ENCODE measurements at places on chromosomes 2 and 18.

GRCh38 chr2:46697830-46698323, 217.7 kb downstream of the MCFD2 start:
- DNase-seq, result no peak

DNA sequence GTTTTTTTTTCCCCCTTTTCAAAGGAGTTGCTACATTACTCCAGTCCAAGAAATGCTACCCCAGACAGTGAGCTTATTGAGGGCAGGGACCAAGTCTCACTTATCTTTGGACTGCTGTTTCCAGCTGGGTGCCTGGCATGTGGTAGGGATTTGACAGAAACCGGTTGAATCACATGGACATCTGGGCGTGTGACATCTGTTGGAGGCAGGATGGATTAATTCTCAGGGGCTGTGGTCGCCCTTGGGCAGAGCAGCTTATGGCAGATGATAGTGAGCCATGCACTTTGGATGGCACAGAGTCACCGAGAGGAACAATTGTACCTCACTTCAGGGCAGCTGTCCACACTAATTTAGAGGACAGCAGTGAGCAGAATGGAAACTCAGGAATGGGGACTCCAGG, 254.6 kb upstream of the ID2 start:
- no peak for DNase-seq

DNA sequence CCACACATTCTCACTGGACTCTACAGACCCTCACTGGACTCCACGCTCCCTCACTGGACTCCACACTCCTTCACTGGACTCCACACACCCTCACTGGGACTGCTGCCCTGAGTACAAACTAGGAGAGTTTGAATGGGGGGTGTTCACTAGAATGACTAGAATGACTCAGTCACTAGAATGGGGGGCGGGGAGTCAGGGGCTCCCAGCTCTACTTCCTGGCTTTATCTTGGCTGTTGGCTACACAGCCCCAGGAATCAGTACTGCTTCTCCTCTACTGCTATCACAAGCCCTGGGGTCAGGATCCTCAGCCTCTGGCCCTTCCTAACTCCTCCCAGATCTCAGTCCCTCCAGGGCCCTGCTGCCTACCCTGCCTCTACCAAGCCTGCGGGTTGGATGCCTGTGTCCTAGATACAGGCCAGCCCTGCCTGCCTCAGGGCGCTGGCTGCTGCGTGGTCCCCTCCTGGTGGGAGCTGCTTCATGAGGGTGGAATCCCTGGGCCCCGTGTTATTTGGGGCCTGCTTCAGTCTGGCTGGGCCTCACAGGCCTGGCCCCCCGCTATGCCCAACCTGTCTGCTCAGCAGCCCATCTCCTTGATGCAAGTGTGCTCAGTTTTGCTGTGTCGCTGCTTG, 7.8 kb downstream of the PTMA start:
- no peak for DNase-seq

GRCh38 chr2:120303177-120303576, 42.8 kb upstream of the INHBB start:
- no peak for DNase-seq

GRCh38 chr2:74110537-74110936, 37.2 kb downstream of the BOLA3 start:
- no peak for DNase-seq

DNA sequence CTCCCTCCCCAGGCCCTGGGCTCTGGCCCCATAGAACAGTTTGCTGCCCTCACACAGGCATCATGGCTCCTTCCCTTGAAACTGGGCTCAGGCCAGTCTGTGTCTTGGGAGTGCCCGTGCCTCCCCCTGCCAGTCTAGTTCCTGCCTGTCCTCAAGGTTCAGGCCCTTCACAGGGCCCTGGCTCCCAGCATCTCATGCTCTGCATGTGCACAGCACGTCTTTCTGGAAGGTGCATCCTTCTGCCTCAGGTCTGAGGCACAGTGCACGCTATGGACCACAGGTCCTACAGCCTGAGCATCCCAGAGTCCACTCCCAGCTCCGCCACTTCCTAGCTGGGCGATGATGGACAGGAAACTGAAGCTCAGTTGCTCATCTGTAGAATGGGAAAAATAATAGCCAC, 35.6 kb upstream of the FOSL2 start:
- DNase-seq, result no peak

DNA sequence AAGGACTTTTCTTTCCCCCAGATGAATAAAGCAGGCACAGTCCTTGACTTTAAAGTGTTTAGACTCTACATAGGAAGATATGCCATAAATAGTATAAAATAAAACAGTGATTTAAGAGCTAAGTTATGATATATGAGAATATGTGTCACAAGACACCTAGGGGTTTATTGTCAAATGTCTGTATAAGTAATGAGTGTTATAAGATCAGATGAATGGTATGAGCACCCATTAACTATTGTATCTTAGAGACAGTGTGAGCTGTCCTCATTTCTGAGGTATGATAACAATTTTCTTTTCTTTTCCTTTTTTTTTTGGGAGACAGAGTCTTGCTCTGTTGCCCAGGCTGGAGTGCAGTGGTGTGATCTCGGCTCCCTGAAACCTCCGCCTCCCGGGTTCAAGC, 365.3 kb downstream of the RND3 start:
- no peak for DNase-seq

GRCh38 chr18:33987206-33987605, 237.5 kb downstream of the NOL4 start:
- DNase-seq, result no peak

GRCh38 chr18:55248495-55248894, 289.2 kb upstream of the CCDC68 start:
- DNase-seq, result no peak

DNA sequence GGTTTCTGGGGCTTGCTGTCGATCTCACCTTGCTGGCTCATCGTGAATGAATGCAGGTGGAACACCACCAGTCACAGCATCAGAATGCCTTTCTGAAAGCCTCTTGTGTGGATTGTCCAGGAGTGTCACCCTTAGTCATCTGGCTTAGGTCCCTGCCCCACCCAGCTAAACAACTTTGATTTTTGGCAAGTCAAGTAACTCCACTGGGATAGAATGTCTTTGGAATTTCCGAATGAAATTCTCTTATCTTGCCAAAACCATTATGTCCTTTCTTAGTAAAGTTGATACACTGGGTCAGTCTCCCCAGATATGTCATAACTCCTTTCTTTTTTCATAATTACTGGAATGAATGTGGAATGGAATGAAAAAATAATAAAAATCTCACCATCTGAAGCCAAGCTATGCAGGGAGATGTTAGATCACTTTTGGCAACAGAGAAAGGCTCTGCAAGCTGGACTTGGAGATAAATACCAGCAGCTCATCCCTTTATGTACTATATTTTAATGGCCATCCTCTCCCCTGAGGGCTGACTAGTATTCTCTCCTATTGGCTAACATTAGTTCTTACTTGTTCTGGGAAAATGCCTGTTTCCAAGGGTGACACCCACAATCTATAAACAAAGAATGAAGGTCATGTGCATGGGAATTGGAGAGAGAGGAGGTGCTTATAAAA, 35.4 kb downstream of the INSIG2 start:
- no peak for DNase-seq

All from CD8-positive, alpha-beta memory T cell (primary cell).